ENCODE measurements at places on chromosomes 16 and 17.

DNA sequence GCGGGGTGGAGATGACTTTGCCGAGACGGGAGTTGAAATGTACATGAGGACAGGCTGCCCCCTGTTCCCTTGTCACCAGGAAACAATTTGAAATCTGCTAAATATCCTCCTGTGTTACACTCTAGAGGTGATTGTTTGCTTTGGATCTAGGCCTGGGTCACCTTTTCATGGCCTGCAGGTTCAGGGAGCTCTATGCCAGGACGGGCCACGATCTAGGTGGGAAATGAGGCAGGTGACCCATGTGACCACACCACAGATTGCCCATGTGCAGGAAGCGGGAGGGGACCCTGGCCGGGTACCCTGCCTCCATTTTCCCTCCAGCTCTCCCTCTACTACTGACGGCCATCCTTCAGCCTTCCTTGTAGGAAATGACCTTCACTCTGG lies 43.4 kb downstream of the MEAK7 start:
- no peak for DNase-seq

DNA sequence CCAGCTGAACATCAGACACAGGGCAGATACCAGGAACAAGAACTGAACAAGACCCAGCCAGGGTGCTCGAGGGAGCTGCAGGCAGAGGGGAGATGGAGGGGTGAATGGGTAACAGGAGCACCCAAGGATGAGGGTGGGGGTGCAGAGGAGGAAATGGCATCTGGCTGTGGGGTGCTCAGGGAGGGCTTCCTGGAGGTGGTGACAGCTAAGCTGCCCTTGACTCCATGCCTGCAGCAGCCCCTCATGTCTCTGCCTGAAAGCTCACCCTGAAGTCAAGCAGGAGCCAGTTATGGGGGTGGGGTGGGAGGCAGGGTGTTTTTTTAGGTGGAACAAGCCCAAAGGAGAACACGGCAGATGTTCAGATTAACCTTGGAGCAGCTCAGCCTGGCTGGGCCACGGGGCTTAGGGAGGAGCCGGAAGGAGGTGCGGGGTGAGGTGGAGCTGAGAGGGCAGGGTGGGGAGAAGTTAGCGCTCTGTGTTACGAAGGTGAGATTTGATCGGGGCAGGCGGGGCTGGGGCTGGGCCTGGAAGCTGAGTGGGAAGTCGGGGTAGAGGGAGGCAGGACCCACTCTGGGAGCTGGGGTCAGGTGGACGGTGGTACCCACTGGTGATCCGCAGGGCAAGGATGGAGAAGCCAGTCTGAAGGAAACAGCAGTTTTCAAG lies 143.0 kb downstream of the ENGASE start:
- no peak for DNase-seq

- no peak for DNase-seq
Observed at GRCh38 chr17:64063766-64064224, 43.4 kb upstream of the ICAM2 start.

- no peak for DNase-seq
Observed at GRCh38 chr16:63496282-63496681, 1460.0 kb upstream of the CDH8 start.

- DNase-seq: no peak
Observed at GRCh38 chr17:81337476-81337879, 42.4 kb upstream of the SLC38A10 start.

DNA sequence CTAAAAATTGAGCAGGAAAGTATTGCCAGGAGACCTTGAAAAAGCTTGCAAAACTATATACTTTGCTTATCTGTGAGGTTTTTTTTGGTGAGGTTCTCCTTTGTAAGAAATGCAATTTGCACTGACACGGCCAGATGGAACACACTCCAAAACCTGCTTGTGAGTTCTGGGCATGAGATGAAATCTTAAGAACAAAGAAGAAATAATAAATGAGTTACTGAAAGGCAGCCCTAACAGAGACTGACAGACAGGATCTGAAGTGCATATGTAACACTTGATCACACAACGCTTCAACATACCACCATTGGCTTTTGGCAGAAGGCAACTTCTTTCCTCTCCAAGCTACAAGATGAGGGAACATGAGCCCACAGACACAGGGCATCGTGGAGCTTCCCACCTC lies 82.6 kb downstream of the USP31 start:
- no peak for DNase-seq

- DNase-seq: no peak
Observed at GRCh38 chr17:18950346-18950745, 1.6 kb upstream of the SLC5A10 start.

GRCh38 chr16:59259074-59259949 lies 525.2 kb upstream of the GOT2 start:
- no peak for DNase-seq

GRCh38 chr16:87959391-87959990 lies 8.3 kb downstream of the BANP start:
- no peak for DNase-seq

DNA sequence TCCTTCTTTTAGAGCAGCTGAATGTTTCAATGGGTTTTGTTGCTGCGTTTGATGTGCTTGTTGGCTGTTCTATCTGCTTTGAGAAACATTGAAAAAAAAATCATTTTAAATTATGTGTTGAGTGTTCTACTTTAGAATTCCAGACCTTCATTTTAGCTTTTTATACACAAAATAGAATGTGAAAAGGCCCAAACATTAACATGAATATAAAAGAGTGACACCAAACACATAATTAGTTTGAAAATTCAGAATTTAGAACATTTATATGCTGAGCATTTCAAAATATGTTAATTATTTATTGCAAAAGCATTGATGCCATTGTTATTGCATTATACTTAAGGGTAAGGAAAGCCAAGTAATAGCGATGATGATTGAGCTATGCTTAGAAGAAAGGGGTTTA lies 2.9 kb downstream of the NFAT5 start:
- no peak for DNase-seq

DNA sequence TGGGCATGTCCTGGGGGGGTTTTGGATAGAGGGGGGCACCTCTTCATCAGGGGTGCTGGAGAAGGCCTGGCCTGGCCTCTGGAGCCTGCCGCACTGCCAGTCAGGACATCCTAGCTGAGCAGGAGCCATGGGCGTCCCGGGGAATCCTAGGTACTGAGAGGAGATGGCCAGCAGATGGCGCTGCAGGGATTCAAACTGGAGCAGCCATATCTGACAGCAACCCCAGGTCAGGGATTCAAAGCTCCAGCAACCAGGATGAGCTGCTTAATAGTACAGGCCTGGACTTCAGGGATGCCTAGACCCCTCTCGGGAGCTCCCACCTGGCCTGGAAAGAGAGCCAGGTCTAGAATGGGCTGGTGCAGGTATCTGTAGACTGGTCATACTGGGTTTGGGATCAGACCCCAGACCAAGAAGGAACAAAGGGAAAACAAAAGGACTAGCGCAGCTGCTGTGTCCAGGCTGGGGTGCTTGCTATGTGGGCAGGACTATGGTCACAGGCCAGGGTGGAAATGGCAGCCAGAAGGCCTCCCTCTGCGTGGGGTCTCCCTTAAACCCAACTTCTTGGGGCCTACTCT lies 306.9 kb upstream of the RBFOX1 start:
- DNase-seq: no peak

DNA sequence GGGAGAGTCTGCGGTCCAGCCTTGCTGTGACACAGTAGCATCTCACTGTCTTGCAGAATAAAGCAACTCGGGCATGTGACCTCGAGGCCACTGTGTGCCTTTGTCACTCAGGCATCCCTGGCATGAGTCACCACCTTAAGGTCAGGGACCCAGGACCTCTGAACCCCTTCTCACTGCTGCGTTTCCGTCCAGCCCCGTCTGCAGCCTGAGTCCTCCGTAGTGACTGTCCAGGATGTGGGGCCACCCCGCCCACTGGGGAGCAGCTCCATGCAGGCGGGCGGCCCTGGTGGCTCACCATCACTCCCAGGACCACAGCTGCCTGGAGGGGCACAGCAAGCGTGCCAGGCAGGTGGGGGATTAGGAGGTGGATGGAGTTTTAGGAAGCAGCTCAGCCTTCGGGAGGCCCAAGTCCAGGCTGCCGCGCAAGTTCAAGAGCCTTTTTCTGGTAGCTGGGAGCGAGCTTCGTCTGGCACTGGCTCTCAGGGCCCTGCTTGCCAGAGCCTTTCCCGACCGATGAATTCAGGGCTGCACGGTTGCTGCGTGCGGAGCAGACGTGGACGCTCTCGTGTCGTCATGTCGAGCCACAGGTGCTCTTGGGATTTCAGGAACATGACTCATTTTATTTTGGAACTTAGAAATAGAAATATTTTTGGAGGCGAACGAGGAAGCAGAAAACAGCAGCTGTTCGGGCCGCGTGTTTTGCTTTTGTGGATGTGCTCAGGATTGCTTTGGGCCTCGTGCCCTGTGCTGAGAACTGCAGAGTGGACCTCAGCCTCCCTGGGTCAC lies 16.8 kb downstream of the KCTD5 start:
- no peak for DNase-seq

DNA sequence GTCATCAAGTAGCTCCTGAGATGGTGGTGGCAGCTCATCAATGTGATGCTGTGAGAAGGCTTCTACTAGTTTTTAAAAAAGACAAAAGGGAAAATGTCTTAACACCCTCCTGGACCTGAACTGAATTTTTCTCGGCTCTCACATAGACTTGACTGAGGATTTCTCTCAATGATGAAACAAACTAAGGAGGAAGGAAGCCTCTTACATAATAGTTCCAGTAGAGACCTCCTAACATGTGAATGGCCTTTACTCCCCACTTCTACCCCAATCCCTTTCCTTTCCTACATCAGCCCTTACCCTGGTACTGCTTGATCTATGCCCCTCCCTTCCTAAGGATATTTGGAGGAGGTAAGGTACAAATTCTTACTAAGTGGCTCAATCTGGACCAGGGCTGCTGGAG lies 54.8 kb upstream of the MTMR4 start:
- no peak for DNase-seq

- DNase-seq: no peak
Observed at GRCh38 chr16:10090816-10091215, 91.4 kb downstream of the GRIN2A start.

DNA sequence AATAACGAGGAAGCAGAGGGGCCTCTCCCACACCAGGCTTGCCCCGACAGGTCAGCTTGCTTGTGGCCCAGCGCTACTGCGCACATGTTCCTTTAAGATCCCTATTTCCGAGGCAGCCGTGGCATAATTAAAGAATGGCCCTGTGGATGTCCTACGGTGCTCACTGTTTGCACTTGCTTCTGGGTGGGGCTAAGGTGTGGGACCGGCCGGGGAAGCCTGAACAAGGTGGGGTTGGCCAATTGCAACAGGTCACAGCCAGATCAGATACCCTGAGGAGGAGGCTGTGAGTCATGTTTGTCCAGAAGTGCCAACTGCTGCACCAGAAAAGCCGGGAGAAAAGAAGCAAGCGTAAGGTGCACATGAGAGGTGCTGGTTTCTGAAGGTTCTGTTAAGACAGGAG lies 158.5 kb upstream of the CACNG5 start:
- no peak for DNase-seq

- no peak for DNase-seq
Observed at GRCh38 chr17:45395569-45396415, 36.9 kb downstream of the ARHGAP27 start.

GRCh38 chr17:35944151-35944550 lies 638 bp upstream of the LYZL6 start:
- DNase-seq: no peak

DNA sequence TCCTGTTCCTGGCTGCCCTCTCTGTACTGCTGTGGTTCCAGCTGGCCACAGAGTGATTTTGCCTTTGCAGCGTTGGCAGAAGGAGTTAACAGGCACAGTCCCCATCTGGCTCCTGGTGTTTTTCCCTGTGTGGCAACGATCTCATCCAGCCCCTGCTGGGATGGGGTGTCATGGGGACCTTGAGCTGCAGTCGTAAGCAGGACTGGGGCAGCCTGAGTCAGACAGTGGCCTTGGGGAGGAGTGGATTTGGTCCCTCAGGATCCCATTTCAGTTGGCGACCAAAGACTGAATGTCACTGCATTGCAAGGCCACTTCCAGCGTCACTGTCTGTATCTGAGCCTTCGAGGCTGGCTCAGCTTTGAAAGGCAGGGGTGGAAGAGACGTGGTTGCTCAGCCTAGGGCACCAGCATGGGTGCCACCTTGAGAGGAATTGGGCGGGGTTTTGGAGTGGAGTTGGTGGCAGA lies 11.9 kb downstream of the TMEM94 start:
- no peak for DNase-seq

GRCh38 chr17:32496395-32497073 lies 9.7 kb downstream of the CDK5R1 start:
- no peak for DNase-seq
